ENCODE measurements at places on chromosomes 11 and 22.

GRCh38 chr22:38246692-38247091 lies 26.1 kb downstream of the TMEM184B start:
- DNase-seq: peak; percentile 67

DNA sequence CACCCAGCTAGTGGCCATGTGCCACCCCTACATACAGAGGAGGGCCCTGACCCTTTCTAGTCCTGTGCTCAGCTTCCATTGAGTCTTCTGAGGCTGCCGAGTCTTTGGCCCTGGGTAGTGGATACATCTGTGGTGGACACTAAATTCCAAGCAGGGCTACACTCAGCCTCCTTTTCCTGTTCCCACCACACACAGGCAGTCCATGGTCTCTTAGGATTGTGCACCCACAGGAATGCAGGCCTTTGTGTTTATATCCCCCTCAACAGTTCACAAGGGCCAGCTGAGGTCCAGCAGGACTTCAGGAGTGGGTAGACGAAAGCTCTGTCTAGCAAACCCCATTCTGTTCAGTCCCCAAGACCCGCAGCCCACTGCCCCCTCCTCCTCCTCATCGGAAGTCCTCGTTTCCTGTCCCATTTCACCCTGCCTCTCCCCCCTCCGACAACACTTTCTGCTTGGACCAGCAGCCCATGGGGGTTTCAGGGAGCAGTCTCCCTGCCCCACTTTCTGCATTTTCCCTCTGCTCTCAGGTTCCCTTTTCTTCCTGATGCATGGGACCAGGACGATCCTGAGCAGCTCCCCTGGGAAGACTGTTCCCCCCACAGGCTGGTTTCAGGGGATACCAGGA lies 91.8 kb downstream of the SWAP70 start:
- DNase-seq: no peak

DNA sequence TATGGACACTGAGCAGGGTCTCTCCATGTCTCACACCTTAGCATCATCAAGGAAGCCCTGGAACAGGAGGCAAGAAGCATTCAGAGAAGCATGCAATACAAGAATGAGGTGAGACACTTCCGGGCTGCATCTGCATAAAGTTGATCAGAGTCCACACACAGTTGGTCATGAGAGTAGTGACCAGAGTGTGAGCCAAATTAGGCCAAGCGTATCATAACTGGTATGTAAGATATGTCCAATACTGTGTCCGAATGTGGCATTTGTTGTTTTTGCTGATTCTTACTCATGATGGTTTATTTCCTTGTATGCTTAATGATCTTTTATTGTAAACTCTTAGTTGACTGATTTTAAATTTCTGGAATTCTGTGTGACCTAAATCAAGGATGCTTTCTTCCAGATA lies 315.7 kb downstream of the INSC start:
- no peak for DNase-seq

- DNase-seq: no peak
These were observed 86.0 kb downstream of the GRIK4 start for GRCh38 chr11:120597250-120598215.

DNA sequence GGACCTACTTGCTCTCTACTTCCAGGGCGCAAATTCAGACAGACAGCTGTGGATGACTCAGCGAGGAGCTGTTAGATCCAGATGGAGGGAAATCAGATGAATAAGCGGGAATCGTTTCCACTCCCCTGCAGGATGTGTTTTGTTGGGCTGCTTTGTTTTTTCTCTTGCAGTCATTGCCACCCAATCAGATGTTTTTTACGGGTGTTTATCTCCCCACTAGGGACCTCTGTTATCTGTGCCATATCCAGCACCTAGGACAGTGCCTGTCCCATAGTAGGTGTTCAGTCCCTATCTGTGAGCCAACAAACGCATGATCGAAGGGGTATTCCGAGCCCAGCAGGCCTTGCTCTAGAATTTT lies 51.1 kb upstream of the PARVG start:
- no peak for DNase-seq

- peak; percentile 84 for DNase-seq
These were observed 3.3 kb upstream of the GRK2 start for GRCh38 chr11:67262731-67263675.

GRCh38 chr11:88169471-88169870 lies 5.8 kb downstream of the RAB38 start:
- no peak for DNase-seq

- DNase-seq: no peak
These were observed 11.4 kb downstream of the UBE4A start for GRCh38 chr11:118370774-118371173.

All from left cardiac atrium (tissue), 4 donors.